Activated CD4-positive, alpha-beta T cell treated with anti-CD3 and anti-CD28 coated beads, Interleukin-2, amount 50 U/mL, for 4 hours (primary cell): ENCODE measurements at places on chromosomes 13 and 19.

GRCh38 chr13:106286811-106287210 is 248.7 kb downstream of the EFNB2 start:
- no peak for DNase-seq

DNA sequence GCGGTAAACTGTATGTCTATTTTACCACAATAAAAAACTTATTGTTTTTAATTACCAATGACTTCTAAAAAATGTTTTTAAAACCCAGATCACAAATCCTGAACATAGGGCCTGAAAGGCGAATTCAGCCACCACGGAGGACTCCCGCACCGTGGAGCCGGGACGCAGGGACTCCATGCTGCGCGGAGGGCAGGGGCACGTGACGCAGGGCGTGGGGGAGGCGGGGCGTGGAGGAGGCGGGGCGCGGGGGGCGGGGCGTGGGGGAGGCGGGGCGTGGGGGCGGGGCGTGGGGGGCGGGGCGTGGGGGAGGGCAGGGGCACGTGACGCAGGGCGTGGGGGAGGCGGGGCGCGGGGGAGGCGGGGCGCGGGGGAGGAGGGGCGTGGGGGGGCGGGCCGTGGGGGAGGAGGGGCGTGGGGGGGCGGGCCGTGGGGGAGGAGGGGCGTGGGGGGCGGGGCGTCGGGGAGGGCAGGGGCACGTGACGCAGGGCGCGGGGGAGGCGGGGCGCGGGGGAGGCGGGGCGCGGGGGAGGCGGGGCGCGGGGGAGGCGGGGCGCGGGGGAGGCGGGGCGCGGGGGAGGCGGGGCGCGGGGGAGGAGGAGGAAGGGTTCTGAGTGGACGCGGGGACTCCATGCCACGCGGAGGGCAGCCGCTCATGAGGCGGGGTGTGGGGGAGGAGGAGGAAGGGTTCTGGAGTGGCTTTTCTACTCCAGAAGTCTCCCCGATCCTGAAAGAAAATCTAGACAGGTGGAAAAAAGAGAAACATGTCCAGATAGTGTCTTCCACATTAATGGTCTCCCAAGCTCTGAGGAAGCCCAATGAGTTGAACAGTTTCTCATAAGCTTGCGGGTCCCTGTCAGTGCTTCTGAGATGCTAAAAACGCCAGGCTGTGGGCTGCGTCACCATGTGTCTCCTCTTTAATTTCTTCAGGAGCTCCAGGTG is 4.4 kb upstream of the PROZ start:
- peak; percentile 70 for DNase-seq

- no peak for DNase-seq
These were observed 8.8 kb downstream of the PPP1R37 start for GRCh38 chr19:45101806-45102205.

DNA sequence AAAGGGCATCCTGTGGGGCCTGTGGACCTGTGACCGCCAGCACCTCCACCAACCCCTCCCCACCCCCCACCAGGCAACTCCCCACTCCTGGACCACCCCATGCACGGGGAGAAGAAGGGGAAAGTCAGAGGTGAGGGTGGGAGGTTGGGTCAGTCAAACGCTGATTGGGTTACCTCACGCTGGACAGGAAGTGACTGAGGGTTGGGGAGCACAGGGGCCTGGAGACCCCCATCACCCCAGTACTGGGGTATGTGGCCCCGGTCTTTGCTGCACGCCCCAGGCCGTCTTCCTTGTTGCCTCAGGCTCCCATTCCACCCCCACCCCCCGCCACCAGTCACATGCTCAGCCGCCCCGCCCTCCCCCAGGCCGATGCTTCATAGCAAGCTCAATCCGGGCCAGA is 59.0 kb downstream of the COLGALT1 start:
- DNase-seq: no peak

GRCh38 chr19:4338441-4339355 is at the start of gene STAP2:
STAP2 (minus strand) TSS chr19:4338827; CDS start chr19:4338753, 74 bp downstream.
- no peak for DNase-seq

- DNase-seq: no peak
These were observed 15.2 kb upstream of the UPF3A start for GRCh38 chr13:114266241-114266640.

GRCh38 chr13:44905556-44905955 is 83.7 kb downstream of the NUFIP1 start:
- no peak for DNase-seq

- no peak for DNase-seq
These were observed 150.2 kb downstream of the UQCRFS1 start for GRCh38 chr19:29062475-29063435.

DNA sequence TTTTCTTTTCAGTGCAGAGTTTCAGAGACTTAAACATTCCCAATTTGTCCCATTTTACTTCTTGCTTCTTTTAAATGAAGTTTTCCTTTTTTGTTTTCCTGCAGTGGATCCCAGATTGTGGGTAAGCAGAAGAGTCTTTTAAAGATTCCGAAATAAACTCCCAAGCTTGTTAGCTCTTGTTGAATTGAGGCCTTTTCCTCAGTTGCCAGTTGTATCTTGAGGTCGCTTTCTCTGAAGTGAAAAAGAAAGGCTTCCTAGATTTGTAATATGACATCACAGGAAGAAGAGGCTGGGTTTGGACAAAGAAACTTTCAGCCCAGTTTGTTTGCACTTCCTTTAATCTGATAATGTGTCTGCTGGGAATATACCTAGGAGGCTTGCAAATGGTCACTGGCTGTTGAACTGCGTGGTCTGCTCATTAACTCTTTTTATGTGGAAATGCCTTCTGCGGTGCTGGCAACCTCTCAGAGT is at the start of gene LPAR6:
TSS of gene LPAR6 (minus strand) at position 233 of the 471 bp plus-strand sequence. CDS start 690 bp downstream, outside the sequence.
- DNase-seq: no peak

DNA sequence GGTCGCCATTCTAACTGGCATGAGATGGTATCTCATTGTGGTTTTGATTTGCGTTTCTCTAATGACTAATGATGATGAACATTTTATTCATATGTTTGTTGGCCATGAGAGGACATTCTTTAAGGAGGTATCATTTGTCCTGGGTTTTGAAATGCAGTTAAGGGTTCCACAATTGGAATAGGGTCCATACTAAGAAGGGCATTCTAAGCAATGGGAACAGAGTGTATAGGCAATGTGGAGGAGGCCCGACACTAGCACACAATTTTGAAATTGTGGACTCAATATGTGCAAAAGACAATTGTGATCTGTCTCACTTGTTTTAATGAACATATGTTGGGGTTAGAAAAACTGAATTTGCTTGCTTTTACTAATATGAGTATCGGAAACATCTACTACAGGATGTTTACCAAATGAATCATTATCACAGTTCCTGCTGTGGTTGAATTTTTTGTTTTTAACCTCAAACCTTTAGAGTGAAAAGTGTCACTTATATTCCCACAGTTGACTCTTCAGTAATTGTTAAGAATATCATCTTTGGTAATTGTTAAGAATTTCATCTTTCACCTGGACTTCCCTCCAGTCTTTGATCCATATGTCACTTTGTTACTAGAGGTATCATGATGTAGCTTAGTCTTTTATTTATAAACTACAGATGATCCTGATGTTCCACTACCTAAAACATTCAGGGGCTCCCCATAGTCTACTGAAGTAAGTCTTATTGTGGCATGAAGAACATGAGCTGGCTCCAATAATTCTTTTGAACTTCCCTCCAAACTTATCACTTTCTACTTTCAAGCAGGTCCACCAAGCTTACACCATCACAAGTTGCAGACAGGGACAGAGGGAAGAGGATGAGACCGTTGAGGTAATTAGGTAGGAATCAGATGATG is 109.7 kb upstream of the KLF12 start:
- DNase-seq: no peak

GRCh38 chr13:45180713-45181601 is 19.9 kb downstream of the KCTD4 start:
- no peak for DNase-seq

GRCh38 chr13:100341327-100341726 is 247.3 kb downstream of the GGACT start:
- DNase-seq: no peak
